ENCODE measurements at places on chromosomes 7 and 10. TPM values are rescaled to one million over a fixed set of nuclear protein-coding genes. Genes with fewer than 3 reads are reported as not detected.

SFRP4 gene
- polyA plus RNA-seq, result 2.0 TPM

ITGB8 gene
- 6.2 TPM for polyA plus RNA-seq

PKD2L1 gene
- 0.23 TPM for polyA plus RNA-seq

SUN3 gene
- polyA plus RNA-seq, result 0.29 TPM

GPR141 gene
- 0.81 TPM for polyA plus RNA-seq

CFAP46 gene
- polyA plus RNA-seq, result 3.1 TPM

NPSR1 gene
- 0.09 TPM for polyA plus RNA-seq

PTF1A gene
- polyA plus RNA-seq, result not detected

MAT1A gene
- 0.51 TPM for polyA plus RNA-seq

VWDE gene
- polyA plus RNA-seq, result 5.8 TPM

WEE2 gene
- 0.60 TPM for polyA plus RNA-seq

FIGNL1 gene
- 37.7 TPM for polyA plus RNA-seq

LDB1 gene
- polyA plus RNA-seq, result 163 TPM

IL15RA gene
- polyA plus RNA-seq, result 4.3 TPM

SPAM1 gene
- polyA plus RNA-seq, result not detected

ATOH7 gene
- polyA plus RNA-seq, result 0.13 TPM

BTBD16 gene
- polyA plus RNA-seq, result not detected

TUBAL3 gene
- not detected for polyA plus RNA-seq

PRKG1 gene
- 12.4 TPM for polyA plus RNA-seq

MYO1G gene
- polyA plus RNA-seq, result 1.2 TPM

DLX5 gene
- 11.8 TPM for polyA plus RNA-seq
